ENCODE measurements at places on chromosomes 6 and 20.

DNA sequence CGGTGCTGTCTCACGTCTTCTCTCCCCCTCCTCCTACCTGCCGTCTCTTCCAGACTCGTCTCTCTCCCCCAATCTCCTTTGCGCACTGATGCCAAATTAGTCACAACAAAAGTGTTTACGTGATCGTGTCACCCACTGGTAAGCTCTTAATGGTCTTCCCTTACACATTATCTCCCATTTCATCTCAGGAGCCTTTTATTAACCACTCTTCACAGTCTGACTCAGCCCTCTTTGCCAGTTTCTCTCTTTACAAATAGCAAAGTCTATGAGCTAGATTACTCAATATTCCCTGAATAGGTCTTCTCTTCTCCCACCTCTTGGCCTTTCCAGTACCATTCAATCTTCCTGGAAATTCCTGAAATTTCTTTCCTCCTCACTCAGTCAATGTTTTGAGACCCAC is 247.0 kb downstream of the ESR1 start:
- no peak for DNase-seq

- DNase-seq = no peak
Measured at GRCh38 chr6:81934936-81935335, 182.5 kb upstream of the TENT5A start.

DNA sequence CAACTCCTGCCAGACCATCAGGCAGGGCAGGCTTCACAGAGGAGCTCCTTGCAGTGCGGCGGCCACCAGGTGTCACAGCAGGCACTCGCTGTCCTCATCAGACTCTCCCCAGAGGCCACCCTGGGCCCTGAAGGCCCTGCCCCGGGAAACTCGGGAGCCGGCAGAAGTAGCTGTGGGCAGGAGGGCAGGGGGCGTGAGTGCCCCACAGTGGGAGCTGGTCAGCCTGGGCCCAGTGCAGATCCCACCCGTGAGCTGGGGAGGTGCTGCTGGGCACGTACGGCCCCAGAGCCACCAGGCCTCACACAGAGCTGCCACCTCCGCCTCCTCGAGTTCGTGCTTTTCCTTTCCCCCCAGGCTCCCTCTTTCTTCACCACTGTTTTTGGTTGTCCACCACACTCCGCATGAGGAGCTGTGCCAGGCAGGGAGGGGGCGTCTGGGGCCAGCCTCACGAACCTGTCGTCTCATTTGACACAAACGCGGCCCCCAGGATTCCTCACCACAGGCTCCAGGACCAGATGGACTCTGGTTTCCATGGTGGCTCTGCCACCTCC is 33.8 kb downstream of the FRMD1 start:
- no peak for DNase-seq

- no peak for DNase-seq
Measured at GRCh38 chr6:170032706-170033309, 258.1 kb downstream of the DLL1 start.

- no peak for DNase-seq
Measured at GRCh38 chr6:134352786-134353480, 35.0 kb upstream of the SGK1 start.

DNA sequence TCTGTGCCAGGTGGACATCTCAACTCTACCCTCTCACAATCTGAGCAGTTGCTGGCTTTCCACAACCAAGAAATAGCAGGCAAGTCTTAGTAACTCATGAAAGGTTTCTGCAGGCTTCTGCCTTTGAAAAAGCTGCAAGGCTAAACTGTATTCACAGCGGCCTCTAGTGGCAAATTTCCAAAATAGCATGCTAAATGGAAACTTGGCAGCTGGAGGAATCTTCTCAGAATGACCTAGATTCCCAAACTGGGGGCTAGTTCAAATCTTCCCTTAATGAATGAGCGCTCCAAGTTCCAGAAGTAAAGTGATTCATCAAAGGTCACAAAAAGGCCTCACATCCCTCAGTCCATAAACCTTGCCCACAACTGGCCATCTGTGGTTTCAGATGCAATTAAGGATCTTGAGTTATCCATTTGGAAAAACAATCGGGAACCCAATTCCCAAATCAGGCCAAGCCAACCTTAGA is 11.9 kb upstream of the CPNE5 start:
- DNase-seq = no peak

DNA sequence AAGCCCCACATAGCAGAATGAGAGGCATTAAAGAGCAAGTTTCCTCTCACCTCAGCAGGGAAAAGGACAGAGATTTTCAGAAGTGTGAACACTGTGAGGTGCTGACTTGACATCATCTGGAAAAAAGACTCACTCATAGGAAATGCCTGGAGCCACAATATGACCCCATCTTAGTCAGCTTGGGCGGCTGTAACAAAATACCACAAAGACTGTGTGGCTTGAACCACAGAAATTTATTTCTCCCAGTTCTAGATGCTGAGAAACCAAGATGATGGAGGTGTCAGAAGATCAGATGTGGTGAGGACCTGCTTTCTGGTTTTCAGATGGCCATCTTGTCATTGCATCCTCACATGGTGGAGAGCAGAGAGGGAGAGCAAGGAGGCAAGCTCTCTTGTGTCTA is 253.1 kb downstream of the ADGB start:
- no peak for DNase-seq

GRCh38 chr6:55822005-55822404 is 53.4 kb downstream of the BMP5 start:
- DNase-seq = no peak

GRCh38 chr6:153989989-153990388 is 49.1 kb upstream of the OPRM1 start:
- DNase-seq = no peak

GRCh38 chr6:112221561-112221960 is 32.8 kb downstream of the LAMA4 start:
- DNase-seq = no peak

All from activated T-cell treated with anti-CD3 and anti-CD28 coated beads for 4 hours (primary cell).